Aortic smooth muscle cell (primary cell): ENCODE measurements at places on chromosomes 1 and 21. TPM values are rescaled to one million over a fixed set of nuclear protein-coding genes. Genes with fewer than 3 reads are reported as not detected.

GUCA2B gene
- not detected in 2 replicates for total RNA-seq

PLA2G5 gene
- 3.9 and 4.5 TPM in 2 replicates for total RNA-seq

CDCP2 gene
- not detected in 2 replicates for total RNA-seq

SLAMF1 gene
- not detected in 2 replicates for total RNA-seq

TFF1 gene
- not detected in 2 replicates for total RNA-seq
